ENCODE measurements at places on chromosomes 7 and 10.

DNA sequence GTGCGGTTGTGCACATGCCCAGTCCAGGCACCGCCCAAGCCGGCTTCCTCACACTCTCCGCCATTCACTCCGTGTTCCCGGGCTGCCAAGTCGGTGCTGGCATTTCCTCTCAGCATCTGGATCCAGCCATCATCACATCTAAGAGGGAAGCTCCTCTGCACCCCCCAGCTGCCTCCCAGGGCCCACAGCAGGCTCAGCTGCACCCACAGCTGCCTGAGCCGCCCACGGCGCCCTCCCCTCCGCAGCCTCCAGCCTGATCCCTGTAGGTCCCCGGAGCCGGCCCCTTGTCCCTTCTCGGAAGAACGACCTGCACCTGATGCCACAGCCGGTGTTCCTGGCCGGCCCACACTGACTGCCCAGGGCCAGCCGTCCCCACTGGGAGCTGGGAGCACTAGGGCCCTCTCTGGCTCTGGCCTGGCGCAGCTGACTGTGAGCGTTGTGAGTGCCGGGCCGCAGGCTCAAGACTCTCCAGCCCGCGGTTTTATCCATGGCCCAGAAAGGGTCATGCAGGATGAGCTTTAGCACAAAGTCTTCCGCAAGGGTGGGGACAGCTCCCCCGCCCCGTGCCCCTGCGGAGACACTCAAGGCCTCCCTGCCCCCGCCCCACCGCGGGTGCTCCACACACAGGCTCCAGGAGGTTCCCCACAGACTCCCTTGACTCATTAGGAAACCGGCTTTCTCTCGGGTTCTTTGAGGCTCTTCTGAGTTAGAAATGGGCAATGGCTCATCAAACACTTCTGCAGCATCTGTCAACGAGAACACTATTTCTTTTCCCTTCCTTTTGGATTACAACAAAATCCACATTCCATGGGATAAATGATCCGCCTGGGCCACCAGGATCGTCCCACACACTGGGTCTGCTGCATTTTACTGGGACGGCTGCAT, 31.2 kb downstream of the CFAP46 start:
- DNase-seq = no peak

GRCh38 chr10:50360077-50360850, 108.9 kb upstream of the ASAH2 start:
- DNase-seq = no peak

GRCh38 chr10:78934532-78934898, 134.3 kb upstream of the ZMIZ1 start:
- no peak for DNase-seq

DNA sequence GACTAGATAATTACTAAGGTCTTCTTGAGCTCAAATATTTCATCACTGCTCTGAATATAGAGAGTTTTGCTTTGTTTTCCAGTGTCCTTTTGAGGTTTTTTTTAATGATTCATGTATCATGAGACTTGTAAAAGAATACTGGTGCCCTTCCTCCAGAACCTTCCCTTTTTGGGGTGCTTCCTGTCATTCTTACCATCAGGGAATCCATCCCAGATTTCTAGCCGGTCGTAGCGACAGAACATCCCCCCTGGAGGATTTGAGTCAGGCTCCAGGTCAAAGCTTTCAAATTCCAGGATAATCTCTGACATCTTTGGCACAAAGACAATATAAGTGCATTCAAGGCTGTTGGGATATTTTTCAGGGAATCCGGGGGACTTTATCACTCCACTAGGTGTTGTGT, 71.0 kb downstream of the NRP1 start:
- no peak for DNase-seq

DNA sequence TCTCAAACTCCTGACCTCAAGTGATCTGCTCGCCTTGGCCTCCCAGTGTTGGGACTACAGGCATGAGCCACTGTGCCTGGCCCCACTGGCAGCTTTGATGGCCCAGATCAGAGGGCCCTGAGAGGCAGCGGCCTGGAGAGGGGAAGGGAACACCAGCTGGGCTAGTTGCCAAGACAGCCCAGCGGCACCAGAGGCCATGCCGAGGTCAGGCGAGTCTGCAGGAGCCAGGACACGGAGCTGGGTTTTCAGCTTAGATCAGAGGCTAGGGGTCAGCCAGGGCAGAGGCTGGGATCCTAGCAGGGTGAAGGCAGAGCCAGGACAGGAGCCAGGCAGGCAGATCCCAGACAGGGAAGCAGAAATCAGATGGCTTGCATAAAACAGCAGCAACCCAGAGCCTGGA, 92.9 kb downstream of the MYL10 start:
- no peak for DNase-seq
